ENCODE measurements at places on chromosomes 5 and 9.

DNA sequence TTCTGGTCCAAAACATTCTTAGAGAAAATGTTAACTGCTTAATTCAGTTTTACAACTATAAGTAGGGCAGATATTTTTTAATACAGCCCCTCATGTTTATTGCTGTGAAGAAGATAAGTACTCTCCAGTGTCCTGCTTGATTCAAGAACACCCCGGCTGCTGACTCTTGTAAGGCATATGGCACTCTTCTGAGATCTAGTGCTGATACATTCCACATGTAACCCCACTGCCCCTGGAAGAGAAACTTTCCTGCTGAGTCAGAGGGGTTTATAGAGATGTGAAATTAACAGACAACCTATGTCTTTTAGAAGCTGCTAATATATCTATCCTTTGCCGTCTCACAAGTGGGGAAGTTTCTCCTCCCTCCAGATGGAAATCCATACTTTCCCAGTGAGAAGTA lies 1.0 kb upstream of the MINAR2 start:
- DNase-seq = no peak

DNA sequence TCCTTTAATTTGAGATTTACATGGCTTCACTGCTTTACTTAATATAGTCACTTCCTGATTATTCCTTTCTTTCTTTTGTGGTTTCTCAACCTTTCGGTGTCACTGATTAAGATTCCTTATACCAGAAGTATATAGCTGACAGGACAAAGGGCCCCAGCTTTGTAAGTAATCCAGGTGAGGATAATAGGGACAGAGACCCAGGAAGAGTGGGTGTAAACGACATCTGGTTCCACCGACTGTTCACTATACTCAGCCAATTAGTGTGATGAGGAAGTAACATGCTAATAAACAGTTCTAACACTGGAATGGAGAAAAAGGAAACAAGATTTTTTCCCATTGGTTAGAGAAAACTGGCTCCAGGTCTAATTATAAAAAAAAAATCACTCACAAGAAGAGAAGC lies 286.3 kb upstream of the EFNA5 start:
- no peak for DNase-seq

DNA sequence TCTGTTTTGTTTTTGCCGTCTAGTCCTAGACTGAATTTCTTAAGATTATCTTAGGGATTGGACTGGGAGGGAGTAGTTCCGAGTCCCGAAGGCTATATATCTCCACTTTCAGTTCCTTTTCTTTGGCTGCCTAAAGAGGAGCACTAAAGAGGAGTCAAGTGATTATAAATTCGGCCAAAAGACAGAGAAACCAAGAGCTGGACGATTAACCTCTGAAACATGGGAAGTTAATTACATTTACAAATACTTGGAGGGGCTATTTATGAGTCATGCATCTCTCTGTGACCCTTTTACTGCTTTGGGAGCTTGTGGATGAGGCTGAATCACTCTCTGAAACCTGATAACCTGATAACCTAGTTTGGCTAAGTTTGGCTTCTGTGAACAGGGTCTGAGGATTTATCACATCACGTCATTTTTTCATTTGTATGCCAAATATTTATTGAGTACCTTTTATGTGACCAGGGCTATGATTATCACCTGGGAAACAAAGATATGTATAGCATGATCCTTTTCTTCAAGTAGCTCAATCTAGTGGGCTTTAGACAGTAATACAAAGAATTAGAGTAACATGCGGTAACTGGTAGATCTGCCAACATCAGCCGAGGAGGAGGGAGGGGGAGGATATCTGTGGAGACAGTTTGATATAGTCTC lies 180.9 kb downstream of the CD180 start:
- no peak for DNase-seq

DNA sequence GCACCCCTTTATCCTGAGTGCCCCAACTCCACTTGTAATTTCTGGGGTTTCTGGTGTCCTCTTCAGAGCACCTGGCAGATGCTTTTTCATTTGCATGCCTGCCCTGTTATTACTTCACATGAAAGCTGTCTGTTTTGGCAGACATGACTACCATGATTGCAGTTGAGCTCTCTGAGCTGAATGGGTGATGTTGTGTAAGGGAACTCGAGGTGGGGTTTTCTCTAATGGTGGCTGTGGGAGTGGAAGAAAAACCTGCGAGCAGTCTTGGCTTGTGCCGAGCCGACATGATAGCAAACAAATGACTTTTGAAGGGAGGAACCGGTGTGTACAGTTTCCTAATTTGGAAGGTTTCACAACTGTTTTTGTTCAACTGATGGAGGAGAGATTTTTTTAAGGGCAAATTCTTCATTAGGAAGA lies 196.2 kb downstream of the AOPEP start:
- no peak for DNase-seq

DNA sequence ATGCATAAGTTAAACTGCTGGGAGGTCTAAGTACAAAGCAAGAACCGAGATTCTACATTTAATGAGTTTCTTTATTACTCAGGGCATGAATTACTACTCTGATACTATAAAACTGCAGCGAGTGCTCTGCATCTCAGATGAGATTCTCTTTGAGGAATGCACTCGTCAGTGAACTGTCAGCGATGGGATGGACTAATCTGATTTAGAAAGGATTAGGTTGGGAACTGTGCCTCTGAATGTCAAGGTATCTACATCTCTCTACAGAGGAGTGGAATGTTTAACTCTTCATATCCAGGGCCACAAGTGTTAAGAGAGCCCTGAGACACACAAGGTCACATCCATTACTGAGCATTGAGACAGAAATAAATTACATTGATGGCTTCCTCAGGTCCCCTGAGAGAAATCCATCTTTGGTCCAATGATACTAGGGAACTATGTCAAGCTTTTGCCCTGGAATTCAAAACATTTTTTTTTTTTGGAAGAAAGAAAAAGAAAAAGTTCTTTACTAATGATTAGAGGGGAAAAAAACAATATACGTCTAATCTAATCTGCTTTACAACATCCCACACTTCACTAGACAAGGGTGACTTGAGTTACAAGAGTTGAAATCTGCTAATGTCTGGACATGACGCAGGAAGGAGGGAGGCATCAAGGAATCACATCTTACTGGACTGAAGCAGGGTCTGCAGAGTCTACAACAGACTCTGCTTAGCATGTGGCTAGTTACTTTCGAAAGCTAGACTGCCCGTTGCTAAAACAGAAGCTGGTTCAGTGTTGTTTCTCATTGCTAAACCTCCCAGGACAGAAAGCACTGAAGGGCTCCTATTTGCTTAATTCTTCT lies 270.0 kb upstream of the TLE4 start:
- DNase-seq = no peak

GRCh38 chr9:130847306-130848217 lies 12.5 kb downstream of the ABL1 start:
- no peak for DNase-seq

- DNase-seq = no peak
Observed at GRCh38 chr5:143051244-143052058, 281.3 kb downstream of the ARHGAP26 start.

GRCh38 chr9:12916042-12916441 lies 141.2 kb downstream of the LURAP1L start:
- no peak for DNase-seq

DNA sequence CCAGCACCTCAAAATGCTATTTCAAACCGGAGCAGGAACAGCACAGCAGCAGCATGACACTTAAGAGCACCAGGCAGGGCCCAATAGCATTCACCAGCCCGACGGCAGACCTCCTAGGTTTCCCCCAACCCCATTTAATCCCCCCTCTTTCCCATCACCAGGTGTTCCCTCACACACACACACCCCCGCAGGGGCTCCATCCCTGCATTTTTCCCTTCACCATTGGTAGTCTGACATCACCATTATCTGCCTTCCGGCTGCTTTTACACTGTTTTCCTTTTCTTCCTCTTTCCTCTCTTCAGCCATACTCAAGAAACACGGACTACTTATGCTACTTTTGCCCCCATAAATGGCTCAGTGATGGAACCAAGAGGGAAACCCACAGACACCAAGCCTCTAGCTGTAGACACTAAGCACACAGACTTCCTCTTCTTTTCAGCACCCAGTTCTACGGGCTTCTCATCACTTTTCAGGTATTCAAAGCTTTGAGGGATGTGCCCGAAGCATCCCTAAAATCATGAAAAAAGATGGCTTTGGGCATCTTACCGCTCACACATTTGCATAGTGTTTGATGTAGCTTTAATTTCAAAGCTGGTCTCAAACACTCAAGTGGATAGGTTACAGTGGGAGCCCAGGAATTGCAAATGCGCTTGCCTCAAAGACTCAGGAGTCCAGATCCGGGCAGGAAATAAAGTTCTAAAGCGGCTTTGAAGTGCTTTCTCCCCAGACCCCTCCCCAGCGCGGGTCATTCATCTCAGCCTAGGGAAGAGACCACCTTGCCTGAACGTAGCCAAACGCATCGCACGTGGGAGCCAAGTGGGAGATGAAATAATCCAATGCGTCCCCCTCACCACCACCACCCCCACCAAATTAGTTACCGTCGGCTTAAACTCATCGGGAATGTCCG lies 141.5 kb downstream of the TSSK1B start:
- no peak for DNase-seq

DNA sequence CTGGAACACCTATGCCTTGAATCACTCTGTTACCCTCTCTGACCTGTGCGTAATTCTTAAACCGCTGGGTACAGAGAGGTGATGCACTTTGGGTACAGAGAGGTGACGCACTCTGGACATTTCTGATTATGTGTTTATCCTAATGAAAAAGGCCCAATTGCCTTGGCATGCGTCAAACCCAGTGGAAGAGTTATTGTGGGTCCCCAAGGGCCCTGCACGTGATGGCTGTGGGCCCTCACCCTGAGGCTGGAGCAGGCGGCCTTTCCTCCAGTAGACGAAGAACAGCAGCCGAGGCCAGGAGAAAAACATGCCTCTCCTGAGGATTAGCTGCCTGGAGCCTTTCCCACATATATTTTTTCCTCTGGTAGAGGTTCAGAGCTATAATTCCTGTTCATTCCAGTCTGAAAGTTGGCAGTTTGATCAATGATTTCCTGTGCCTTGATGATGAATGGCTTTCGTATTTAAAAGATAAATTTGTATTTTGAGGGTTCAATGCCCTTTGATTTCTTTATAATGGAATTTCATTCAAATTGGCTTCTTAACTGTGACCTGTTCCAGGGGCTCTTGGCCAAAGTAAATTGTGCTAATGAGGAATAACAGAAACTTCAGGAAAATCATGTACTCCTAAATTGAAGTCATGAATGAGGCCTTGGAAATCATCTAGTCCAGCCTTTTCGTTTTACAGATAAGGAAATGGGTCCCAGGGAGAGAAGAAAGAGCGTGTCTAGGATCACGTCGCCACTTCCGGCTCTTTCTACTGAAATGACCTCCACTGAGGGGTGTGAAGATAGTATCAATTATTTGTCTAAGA lies 22.8 kb downstream of the ACER2 start:
- DNase-seq = no peak

GRCh38 chr9:78366827-78367226 lies 69.9 kb downstream of the PSAT1 start:
- no peak for DNase-seq

- DNase-seq = no peak
Observed at GRCh38 chr5:129506086-129506485, 46.0 kb downstream of the ADAMTS19 start.

GRCh38 chr5:74442466-74442865 lies 198.1 kb downstream of the ENC1 start:
- DNase-seq = no peak

GRCh38 chr5:80326468-80326867 lies 6.7 kb downstream of the SPZ1 start:
- DNase-seq = no peak

GRCh38 chr5:96931605-96932004 lies 4.3 kb upstream of the LNPEP start:
- no peak for DNase-seq

GRCh38 chr5:64775291-64775690 lies 6.6 kb downstream of the CWC27 start:
- DNase-seq = no peak

GRCh38 chr5:50666261-50667022 lies at the start of gene PARP8:
PARP8 (plus strand) TSS chr5:50666637; CDS start chr5:50667096, 459 bp downstream.
- DNase-seq = peak; percentile 34

- DNase-seq = no peak
Observed at GRCh38 chr5:58012801-58013315, 447.0 kb downstream of the PLK2 start.

GRCh38 chr9:127540664-127541041 lies 71.4 kb upstream of the STXBP1 start:
- DNase-seq = no peak

- no peak for DNase-seq
Observed at GRCh38 chr5:149654231-149654630, 72.9 kb downstream of the ARHGEF37 start.

DNA sequence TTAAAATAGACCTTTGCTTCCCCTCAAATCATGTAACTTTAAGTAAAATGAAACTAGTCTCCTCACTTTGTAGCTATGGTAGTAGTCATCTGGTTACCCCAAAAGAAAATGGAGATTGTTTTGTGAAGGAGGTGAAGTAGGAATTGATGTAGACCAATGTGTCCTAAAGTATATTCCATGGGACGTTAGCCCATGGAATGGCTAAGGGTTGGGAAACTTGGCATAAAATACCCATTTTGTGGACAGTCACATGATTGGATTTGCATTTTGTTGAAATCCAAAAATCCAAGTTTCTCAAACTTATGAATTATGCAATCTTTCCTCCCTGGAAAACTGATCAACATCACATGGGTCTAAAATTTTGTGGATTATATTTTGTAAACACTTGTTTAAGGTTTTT lies 290.6 kb downstream of the OSTF1 start:
- no peak for DNase-seq

DNA sequence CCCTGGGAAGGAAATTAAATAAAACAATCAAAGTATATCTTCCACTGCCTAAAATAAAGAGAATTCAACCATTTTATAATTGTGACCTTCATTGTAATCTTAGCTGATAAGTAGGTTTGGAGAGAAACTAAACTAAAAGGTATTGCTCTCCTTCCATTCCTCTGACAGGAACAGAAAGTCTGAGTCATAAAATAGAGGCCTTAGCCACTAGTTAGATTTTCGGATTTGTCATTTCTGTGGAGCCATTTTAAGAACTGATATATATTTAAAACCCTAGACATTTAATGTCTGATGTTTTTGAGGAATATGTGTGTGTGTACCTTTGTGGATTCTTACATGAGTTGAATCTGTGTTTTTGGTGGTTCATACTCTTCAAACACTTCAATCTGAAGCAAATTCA lies 11.8 kb upstream of the TMC1 start:
- no peak for DNase-seq

DNA sequence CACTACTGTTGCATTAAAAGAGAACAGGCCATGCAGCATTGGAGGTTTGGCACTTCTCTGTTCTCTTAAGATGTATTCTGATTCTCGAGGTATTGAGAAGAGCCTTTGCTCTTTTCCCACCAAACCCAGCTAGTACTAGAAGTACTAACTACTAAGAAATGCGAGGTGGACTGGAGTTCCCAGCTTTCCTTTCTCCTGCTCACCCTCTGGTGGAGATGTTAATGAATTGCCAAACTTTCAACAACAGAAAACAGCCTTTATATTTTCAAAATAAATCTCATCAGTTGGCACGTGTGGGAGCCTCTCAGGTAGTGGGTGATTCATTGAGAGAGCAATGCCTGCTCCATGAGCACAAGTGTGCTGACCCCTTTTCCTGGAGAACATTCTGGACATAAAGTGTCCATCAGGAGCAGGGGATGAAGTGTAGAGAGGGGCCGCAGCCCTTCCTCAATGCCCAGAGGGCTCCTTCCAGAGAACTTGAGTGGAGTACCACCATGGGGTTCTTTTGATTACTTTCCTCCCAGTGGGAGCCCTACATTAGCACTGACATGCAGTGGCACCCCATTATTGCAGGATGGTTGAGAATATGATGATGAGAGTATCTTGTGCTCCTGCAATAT lies 45.7 kb downstream of the TMEM174 start:
- DNase-seq = no peak

GRCh38 chr5:15008921-15009320 lies 137.3 kb upstream of the ANKH start:
- DNase-seq = no peak

All from effector CD4-positive, alpha-beta T cell (primary cell).